ENCODE measurements at places on chromosomes 12 and 14.

DNA sequence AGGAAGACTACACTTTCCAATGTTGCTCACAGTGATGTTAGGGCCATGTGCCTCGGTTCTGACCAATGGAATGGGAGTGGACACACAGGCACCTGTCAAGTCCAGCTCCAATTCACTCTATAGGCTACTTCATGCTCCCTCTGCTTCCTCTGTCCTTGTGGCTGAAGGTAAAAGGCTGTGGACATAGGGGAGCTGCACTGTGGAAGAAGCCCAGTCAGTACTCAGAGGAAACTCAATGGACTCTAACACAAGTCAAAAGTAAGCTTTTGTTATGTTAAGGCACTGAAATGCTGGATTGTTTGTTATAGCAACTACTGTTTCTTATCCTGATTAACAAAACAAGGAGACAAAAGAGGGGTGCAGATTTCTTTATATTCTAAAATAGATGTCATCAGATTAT lies 278.2 kb downstream of the BCL11B start:
- no peak for DNase-seq

DNA sequence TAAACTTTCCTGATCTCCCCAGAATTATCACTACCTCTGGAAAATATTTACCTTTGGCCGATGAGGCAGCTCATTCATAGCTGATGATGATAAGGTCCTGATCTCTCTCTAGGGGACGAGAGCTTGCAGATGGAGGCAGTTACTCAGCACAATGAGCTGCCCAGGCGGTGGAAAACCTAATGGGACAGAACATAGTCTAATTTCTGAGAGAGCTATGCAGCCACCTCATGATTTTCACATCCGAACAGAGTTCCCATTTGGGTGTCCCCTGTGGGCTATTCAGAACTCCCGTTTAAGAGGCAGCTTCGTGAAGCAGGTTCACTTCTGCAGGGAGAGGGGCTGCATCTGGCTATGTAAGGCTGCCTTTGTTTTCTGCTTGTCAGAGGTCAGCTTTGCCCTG lies 724.6 kb upstream of the TMEM132C start:
- no peak for DNase-seq

DNA sequence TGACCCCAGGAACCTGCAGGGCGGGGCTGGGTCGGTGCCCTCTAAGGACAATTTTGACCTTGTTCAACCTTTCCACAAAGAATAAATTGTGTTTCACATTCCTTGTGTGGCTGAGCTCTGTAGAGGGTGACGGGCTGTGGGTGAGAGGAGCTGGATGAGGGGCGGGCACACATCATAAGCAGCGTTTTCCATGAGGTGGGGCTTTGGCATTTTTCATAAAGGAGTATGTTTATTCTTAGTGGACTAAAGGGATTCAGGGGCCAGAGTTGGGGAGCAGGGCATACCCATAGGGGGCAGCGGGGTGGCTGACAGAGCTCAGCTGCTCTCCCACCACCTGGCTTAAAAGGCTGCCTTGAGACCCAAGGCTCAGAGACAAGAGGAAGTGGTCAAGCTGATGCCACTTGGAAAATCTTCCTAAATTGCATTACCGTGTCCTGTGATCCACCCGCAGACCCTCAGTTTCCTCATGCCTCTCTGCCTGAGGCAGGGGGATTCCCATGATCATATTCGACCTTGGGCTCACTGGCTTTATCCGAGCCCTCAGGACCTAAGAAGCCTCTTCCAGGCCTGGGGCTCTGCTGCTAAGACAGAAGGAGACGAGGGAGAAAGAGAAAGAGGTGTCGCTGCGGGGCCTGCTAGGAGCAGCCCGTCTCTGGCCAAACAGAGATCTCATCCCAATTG lies 11.4 kb downstream of the MMP14 start:
- no peak for DNase-seq

DNA sequence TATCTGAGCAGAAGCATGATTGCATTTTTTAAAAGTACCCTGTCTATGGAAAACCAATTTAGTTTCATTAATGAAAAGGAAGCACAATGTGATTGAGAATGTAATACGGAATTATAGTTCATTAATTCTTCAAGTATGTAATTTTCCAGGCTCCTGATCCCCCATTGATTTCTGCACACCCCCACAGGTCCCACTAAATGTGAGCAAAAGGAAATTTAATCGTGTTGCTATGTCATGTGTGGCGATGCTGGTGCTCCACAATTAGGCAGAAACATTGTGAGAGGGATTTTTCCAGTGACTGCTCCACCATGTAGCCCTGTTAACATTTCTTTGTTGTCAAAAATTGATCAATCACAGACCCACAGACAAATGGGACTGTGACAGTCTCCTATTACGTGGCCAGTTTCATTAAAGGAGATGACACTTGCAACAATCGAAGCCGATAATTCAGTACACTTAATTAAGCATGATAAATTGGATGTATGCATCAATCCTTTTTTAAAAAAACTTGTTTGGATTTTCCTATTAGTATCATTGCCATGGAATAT lies 306.0 kb downstream of the NELL2 start:
- DNase-seq = no peak

GRCh38 chr12:3974883-3975282 lies 101.7 kb upstream of the PARP11 start:
- DNase-seq = no peak

- DNase-seq = no peak
Measured at GRCh38 chr12:15700595-15700994, 88.6 kb downstream of the EPS8 start.

DNA sequence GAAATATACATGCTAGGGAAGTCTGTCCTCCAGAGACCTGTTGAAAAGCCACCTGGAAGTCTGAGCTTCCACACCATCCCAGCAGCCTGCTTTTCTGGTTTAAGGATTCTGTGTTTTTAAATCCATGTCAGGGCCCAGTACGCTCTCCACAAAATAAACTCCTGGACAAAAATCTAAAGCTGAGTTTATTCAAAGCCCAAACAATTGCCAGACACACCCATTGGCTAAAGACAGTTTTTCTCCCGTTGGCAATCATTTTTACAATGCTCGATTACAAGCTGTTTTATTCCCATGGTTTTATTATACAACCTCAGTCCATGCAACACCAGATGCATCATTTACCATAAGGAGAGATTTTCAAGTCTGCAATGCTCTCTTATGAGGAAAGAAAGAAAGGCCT lies 94.5 kb downstream of the MYRFL start:
- DNase-seq = no peak

- DNase-seq = no peak
Measured at GRCh38 chr14:77547512-77548180, 49.0 kb upstream of the ISM2 start.

- DNase-seq = no peak
Measured at GRCh38 chr14:74569806-74570591, 42.0 kb downstream of the LTBP2 start.

DNA sequence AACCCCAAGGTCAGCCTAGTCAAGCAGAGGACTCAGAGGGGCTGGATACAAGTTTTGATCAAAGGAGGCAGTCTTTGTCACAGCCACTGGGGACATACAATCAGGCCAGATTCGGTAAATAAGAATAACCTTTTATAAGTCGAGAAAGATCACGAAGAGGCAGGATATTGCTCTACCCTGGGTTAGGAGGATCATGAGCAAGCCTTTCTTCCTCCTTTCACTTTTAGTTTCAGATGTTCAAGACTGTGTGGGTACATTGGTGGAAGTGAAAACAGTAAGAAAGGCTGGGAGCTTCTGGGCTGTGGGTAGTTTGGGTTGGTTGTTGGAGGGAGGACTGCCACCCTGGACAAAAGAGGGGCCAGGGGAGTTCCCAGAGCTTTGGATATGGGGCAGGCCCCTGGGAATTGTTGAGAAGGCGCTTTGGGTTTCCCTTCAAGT lies 127.7 kb downstream of the SNAPC1 start:
- DNase-seq = no peak

DNA sequence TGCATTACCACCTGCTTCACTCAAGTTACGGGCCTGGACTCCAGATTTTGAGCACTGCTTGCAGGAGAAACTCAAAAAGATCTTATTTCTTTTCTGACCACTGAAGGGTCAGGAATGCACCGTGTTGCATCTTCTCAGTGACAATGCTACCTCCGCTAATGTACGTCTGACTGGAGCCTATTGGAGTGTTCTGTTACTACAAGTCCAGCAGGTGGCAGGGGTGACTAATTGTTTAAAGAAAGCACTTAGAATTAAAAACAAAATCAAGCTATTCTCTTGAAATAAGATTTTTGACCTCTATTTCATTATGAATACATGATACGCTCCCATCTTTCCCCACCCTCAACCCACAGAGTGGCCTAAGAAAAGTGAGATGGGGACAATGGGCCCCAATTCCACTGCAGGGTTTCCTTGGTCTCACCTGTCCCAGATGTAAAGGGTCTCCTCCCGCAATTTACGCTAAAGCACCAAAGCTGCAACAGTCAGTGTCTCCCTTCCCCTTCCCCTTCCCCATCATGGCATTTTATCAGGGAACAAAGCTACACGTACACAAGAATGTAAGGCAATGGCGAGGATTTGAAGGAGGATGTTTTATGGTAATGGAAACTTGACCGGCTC lies 2.2 kb downstream of the TBPL2 start:
- peak; percentile 65 for DNase-seq

DNA sequence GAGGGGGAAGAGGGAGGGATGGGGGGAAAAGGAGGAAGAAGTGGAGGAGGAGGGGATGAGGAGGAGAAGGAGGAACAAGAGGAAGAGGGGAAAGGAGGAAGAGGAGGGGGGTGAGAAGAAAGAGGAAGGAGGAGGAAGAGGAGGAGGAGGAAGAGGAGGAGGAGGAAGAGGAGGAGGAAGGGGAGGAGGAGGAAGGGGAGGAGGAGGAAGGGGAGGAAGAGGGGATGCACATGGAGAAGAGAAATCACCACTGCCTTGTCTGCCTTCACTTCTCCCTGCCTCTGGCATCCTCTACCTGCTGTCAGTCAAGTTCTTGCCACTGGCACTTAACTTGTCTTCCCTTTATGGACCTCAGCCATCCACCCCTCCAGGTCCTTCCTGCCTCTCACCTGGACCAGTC lies 59.9 kb downstream of the TTC9 start:
- no peak for DNase-seq

Data from NCI-H2171 (cell line).